Stimulated activated CD4-positive, alpha-beta T cell treated with anti-CD3 and anti-CD28 coated beads, Interleukin-1b, Interleukin-23, amount 100 ng/mL, for 1 hour (primary cell): ENCODE measurements at places on chromosomes 12 and 14.

GRCh38 chr12:110937104-110937641, 16.8 kb upstream of the MYL2 start:
- peak; percentile 10 for DNase-seq

DNA sequence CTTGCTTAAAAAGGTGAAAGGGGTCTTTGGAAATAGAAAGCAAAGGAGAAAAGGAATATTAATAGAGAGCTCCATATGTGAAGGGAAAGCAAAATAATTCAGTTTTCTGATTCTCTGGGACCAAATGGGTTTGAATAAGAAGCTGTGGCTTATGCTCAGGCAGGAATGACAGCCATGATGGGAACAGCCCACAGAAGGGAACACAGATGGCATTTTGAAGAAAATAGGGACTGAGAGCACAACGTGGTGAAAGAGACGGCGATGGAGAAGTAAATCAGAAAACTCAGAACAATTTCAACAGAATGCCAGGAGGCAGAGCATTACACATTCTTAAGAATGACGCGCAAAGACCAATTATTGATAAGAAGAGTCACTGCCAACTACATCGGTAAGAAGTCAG, 102.8 kb downstream of the STXBP6 start:
- no peak for DNase-seq

- no peak for DNase-seq
Measured at GRCh38 chr14:96204151-96205058, at the start of gene BDKRB2. Gene BDKRB2 (plus strand): TSS chr14:96204839. CDS start chr14:96237108, 32,269 bp downstream.

GRCh38 chr12:6774499-6775062, 2.3 kb downstream of the LAG3 start:
- no peak for DNase-seq

DNA sequence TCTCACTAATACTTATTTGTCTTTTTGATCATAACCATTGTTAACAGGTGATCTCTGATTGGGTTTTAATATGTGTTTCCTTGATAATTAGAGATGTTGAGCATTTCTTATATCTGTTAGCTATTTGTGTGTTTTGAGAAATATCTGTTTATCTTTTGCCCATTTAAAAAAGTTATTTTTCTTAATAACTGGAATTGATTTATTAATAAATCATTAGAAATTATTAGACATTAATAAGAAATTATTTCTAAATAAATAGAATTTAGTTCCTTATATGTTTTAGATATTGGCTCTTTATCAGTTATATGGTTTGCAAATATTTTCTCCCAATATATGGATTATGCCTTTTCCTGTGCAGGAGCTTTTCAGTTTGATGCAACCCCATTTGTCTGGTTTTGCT, 18.7 kb downstream of the TMX1 start:
- DNase-seq = no peak

DNA sequence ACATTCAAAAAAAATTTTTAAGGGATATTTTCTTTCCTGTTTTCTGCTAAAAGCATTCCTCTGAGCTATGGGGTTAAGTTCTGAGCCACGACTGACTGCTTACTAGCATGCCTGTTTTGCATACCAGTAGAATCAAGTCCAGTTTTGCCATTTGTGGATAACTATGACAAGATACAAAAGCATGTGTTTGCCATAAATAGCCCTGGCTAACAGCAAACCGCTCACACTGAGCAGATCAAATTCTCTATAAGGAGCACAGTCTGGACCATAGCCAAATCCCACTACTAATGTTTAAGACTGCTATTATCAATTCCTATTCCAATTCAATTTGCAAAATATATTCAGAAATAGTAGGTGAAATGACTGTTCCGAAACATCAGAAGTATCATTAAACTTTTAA, 3.2 kb downstream of the CFL2 start:
- no peak for DNase-seq

DNA sequence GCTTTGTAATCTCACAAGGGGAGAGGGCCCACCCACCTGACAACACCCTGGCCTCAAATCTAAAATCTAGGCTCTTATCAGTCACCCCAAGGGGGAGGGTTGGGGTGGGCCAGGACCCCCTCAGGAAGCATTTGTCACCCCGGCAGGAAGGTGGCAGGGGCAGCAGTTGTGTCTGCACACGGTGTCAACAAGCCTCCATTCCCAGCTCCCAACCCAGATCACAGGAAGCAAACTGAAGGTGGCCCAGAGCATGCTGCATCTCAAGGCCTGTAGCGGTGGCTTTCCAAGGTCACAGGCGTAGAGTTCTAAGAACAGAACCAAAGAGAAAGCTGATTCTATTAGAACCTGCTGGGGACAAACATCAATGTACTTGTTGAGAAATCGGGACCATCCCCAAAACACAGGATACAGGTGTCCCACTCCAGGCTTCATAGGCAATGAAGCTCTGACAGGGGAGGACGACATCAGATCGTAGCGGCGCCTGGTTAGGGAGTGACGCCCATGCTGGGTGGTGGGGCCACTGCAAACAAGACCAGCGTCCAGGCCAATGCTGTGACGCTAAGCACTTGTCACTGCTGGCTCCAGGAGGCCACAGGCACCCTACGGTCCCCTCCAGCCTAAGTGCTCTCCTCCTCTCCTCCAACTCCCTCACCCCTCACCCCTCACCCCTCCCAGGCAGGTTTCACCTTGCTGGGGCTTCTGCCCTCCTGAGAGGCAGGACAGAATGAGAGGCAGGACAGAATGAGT, 52.9 kb downstream of the CCDC88C start:
- DNase-seq = no peak

GRCh38 chr14:91253795-91254323, 9.4 kb upstream of the GPR68 start:
- no peak for DNase-seq

DNA sequence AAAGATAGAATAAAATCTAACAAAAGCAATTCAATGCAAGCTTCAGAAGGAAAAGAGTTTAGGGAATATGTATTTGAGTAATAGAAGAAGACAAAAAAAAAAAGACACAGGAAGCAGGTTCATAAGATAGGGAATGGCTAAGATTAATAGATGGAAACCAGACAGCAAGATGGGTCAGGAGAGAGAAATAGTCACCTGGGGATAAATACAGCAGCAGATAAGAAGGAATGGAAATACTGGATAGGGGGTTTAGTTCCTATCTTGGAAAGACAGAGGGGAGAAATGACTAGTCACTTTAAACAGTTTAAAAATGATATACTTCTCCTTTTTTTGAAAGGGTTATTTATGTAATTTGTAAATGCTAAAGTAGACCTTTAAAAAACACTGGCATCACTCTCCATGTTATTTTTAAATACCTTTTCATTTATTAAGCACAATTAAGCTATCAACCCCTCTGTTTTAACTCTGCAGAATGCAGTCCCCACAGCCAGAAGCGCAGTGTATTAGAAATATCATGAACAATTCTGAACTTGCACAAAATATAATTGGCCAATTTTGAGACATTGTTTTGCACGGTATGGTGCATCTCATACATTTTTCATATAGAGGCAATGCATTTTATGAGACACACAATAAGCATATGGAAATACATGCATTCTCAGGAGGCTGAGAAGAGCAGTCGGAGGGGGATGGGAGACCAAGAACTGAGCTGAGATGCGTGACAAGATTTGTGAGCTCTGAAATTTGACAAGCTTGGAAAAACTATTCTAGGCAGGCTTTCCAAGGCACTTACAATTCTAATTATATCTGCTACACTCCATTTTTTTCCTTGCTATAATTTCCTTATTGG, 303.4 kb upstream of the PRICKLE1 start:
- DNase-seq = no peak

DNA sequence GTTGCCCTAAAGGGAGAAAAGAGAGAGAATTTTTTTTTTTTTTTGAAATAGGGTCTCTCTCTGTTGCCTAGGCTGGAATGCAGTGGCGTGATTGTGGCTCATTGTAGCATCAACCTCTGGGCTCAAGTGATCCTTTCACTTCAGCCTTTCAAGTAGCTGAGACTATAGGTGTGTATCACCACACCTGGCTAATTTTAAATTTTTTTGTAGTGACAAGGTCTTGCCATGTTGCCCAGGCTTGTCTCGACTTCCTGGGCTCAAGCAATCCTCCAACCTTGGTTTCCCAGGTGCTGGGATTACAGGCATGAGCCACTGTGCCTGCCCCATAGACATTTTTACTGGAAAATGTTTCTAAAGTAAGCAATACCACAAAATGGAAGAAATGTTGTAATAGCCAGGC, 36.8 kb downstream of the YARS2 start:
- no peak for DNase-seq

- no peak for DNase-seq
Measured at GRCh38 chr14:21867541-21867940, 193.9 kb upstream of the OR4E1 start.

DNA sequence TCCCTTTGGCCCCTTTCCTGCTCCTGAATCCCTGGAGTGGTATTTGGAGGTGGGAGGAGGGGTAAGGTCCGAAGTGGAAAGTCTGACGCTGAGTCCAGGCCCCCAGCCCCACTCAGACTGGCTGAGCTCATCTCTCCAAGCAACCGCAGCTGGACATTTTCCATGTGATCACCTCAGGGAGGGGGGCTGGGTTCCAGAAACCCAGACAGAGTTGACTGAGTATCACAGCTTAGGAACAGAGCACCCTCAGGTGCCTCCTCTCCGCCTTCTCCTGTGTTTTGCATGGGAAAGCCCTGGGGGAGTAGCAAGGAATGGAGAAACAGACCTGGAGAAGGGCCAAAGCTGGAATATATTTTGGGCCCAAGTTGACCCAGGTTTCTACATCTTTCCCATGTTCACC, 8.0 kb upstream of the ITGA5 start:
- DNase-seq = no peak

DNA sequence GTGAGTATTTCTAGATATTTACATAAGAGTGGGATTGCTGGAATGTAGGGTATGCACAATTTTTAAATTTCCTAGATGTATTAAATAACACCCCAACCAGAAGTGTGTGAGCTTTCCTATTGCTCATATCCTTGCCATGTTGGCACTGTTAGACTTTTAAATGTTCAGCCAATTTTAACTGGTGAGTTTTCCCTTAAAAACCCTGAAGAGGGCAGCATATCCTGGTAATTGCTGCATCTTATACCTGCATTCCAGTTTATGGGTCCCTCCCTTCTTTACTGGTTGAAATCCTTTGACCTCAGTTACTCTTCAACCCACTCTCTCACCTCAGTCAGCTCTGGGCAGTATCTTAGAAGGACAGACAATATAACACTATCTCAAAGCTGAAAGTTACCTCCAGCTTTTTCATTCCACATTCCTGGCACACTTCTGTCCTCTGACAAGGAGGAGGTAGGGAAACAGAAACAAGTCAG, 270.6 kb downstream of the PAWR start:
- no peak for DNase-seq

DNA sequence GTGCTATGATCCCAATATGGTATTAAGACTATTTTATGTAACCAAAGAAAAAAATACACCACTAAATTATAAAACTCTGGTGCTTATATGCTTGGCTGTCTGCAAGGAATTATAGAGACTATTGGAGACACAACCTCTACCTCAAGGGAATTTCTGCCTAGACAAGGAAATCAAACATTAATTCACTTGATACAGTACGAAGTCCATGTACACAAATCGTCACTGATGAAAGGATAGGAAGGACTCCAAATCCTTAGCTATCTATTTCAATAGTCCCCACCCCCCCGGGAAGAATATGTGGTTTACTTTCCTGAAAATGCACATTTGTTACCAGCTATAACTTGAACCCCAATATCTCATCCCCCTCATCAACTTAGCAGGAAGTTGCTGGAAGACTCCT, 21.9 kb downstream of the RTN1 start:
- no peak for DNase-seq

GRCh38 chr14:50311337-50311971, 575 bp downstream of the L2HGDH start:
- no peak for DNase-seq

DNA sequence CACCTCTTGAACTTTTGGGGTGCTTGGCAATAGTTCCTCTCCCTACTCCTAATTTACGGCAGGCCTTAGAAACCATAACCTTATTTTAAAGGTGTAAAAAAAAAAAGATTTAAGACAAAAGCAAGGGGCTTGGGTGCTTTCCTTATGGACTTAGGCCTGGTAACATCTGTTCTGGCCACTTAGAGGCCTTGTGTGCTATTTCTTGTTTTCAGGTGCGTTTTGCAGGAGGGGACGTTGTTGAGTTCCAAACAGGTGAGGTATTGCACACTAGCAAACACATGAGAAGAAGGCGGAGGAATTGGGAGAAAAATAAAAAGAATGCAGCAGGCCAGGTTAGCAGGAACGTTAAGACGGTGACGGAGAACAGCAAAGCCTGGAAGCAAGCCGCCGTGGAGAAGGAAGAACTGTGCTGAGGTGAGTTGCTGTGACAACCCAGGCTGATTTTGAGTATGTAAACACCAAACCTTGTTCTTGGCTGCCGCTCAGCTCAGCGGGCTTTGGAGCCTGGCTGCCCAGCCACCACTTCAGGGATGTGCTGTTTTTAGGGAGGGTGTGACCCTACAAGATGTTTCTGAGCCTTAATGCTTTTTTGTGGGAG, 17.3 kb downstream of the EMG1 start:
- DNase-seq = no peak

- DNase-seq = no peak
Measured at GRCh38 chr14:68447581-68448251, 345.2 kb downstream of the ZFP36L1 start.

- no peak for DNase-seq
Measured at GRCh38 chr12:108833757-108834472, 23.5 kb downstream of the SSH1 start.

DNA sequence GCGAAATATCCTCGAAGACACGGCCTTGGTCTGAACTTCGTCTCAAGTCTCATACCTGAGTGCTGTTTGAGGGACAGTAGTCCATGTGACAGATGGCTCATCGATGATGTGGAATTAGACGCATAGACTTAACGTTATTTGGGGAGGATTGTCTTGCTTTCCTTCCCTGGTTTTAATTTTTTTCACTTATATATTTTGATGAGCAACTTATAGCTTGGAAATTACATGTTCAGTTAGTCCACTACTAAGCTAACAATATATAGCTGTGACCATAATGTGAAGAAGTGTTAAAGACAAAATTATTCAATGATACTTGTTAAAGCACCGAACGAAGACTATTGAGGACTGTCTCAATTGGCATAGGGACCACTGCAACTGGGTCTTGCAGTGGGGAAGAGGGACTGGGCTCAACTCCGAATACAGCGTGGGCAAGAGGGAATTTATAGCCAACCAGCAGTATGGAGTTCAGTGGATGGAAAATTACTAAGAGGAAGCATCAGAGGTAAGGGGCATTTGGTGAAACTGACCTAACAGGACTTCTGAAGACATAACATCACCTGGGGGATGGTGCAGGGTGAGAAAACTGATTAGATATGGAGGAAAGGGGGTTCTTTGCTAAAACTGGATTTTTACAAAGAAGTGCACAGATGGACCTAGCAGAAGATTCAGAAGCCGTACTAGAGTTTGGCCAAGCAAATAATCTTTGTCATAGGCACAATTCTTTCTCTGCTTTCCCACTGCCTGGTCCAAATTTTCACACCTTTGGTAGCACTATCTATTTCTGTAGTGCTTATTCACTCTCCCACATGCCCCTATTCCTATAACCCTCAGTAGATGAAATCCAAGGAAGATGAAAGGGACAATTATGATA, 910 bp upstream of the TM7SF3 start:
- DNase-seq = no peak
